Nucleus accumbens (tissue), 56 donors: ENCODE measurements at places on chromosomes 5 and 9.

GRCh38 chr9:130422546-130422945 lies 22.2 kb upstream of the ASS1 start:
- no peak for DNase-seq

DNA sequence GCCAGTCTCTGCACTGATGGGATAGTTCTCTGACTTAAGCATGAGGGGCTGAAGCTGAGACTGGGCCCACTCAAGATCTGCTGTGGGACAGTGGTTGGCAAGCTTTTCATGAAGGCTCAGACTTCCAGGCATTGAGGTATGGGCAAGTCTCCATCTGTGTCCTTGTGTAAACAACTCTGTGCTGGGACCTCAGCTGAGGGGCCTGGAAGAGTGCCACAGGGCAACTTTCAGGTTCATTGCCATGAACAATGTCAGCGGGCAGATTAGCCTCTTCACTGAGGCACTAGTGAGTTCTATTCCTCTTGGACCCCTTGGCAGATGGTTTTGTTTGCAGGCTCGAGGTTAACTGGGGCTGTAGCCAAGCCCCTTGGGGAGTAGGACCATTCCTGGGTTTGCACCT lies 127.1 kb downstream of the MRPS30 start:
- no peak for DNase-seq

DNA sequence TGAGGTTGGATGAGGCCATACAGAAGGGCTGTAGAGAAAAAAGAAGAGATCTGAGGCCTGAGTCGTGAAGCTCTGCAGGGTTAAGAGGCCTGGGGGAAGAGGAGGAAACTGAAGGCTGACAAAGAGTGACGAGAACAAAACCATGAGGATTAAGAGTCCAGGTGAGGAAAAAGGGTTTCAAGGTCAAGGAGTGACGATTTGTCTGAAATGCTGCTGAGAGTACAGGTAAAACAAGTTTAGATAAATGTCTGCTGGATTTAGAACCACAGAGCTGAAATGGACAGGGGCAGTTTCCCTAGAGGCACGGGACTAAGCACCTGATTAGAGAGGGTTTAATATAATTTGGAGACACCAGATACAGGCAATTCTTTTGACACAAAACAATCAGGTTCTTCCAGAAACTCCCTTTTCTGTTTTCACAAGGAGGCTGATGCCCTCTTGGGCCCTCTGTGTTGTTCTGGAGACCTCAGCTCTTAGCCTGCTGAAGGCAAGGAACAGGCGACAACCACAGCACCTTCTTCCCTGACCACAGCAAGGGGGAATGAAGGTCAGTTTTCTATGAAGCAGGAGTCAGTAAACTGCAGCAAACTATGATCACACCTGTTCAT lies 14.6 kb upstream of the GCNT1 start:
- DNase-seq: no peak

DNA sequence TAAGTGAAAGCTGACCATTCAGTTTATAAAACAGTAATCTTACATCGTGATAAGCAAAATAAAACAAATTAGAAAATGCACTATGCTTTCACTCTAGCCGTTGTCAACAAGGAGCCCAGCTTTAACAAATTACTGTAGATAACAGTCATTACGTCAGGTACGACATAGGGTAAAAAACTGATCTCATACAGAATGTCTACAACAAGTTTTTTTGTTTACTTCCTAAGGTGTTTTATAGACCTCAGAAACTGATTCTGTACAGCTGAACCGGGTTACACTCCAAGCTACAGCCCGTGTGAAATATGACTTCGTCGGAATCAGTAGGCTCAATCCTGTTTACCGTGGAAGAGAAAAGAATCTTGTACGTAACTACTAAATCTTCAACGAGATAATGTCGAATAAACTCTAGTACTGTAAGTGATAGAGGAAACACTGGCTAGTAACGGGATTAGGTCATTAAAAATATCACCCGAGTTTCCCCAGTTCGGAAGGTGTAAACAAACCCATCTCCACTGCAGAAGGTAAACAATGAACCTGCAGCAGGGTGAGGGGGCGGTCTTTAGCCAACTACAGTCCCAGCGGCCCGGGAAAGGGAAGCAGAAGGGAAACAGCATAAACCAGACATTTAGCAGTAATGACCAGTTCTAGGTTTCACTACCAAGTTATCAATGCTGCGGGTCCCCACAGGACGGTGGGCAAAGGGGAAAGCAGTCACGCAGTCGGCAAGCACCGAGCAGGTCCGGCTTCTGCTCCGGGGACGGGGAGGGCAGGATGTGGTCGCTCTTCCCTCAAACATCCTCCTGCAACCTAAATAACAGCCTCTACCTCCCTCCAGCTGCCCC lies 1.1 kb downstream of the RICTOR start:
- DNase-seq: no peak

DNA sequence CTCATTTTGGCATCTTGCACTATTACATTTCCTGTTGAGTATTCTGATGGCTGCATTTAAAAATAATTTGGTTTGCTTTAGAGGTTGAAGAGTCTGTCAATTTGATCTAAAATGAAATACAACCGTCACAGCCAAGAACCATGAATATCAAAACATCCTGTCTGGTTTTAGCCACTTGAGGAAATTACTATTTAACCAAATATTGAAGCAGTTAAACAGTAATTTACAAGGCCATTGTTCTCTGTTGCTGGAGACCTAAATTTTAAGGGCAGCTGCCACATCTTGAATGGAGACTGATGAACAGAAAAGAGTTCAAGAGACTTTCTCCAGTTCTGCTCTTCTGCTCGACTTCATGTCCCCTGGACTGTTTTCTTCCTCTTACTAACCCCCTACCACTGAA lies 549.4 kb downstream of the LRRC70 start:
- DNase-seq: no peak

DNA sequence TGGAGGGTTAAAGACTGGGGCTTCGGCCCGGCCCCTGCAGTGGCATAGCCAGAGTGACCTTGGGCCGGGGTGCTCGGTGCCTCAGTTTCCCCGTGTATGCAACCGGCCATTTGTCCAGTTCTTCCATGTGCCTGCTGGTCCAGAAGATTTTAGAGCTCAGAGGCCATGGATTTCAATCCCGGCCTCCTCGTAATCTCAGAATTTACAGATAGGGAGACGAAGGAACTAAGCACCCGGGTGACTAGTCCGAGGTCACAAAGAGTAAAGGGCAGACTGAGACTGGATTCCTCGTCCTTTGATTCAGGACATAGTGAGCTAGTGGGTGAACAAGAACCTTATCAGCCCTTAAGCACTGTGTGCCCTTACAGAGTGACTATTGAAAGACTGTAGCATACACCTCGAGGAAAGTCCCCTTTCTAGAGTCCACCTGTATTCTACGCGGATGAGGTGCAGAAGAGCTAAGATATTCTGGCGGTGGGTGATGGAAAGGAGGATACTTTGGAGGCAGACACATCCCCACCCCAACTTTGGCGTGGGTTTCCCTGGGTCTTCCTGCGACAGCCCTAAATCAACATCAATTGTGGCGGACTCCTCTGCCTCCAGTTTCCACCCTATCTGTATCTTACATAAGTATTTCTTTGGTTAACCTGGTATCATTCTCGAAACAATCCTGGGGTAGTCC lies 597 bp downstream of the SLC31A1 start:
- no peak for DNase-seq

DNA sequence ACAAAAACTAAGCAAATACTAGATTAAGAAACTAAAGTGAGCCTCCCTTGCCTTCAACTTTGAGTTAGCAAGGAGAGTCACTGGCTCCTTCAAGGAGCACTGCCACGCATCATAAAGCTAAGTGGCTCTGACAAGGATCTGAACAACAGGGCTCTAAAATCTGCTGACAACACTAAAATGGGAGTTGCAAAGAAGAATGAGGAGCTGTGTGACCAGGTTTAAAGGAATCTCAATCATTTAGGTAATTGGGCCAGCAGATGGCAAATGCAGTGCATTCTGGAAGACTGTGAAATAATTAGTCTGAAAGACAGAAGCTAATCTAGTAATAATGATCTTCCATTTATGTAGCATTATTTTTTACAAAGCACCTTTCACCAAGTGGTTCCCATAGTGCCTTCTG lies 297.0 kb upstream of the TAS2R1 start:
- no peak for DNase-seq
